ENCODE measurements at places on chromosomes 13 and 19.

- DNase-seq = no peak
These were observed 265.2 kb upstream of the SGCG start for GRCh38 chr13:22915442-22916082.

DNA sequence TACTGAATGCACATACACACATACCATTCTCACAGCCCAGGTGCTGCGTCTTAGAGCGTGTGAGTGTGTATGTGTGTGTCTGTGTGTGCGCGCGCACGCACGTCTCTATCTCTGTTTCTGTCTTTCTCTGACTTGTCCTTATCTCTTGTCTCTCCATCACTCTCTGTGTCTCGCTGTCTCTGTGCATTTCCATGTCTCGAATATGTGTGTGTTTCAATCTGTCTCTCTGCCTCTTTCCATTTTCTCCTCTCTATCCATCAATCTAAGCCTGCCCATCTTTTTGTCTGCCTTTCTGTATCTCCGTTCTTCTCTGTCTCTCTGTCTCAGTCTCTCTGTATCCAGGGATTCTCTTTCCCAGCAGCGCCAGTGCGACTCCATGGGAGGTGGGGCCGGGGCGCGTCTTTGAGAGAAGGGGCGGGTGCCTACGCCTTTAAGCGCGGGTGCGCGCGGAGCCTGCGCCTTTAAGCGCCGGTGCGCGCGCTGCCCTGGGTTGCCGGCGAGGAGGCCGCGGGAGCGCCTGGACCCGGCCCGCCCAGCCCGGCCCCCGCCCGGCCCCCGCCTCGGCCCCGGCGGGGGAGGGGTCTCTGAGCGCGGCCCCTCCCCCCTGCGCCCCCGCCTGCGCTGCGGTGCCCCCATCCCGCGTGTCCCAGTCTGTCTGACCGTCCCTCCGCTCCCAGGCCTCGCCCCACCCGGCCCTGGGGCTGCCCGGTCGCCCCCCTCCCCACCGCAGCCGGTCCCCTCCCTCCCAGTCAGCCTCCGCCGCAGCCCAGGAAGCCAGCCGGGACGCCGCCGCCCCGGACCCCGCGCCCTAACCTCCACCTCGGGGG lies at the start of gene LRFN3:
LRFN3 (plus strand) TSS at position 464 of the 827 bp plus-strand sequence. CDS start 3,052 bp downstream, outside the sequence.
- DNase-seq = peak; percentile 47

GRCh38 chr13:44498969-44499368 lies 77.2 kb downstream of the TSC22D1 start:
- no peak for DNase-seq

DNA sequence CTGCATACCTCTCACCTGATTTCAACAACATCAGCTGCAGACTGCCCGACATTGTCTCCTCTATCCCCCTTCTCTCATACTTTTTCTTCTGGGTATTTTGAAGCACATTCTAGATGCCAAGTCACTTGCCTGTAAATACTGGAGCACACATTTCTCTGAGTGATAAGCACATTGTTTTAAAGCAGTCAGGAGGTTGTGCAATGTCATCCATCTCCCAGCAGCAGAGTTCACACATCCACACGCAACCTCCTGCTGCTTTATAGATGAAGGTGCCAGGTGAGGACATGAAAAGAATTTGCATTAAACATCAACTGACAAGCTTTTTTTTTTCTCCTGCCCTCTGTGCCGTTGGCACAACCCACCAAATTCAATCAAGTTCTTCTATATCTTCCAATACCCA lies 5.5 kb downstream of the UPK1A start:
- no peak for DNase-seq

DNA sequence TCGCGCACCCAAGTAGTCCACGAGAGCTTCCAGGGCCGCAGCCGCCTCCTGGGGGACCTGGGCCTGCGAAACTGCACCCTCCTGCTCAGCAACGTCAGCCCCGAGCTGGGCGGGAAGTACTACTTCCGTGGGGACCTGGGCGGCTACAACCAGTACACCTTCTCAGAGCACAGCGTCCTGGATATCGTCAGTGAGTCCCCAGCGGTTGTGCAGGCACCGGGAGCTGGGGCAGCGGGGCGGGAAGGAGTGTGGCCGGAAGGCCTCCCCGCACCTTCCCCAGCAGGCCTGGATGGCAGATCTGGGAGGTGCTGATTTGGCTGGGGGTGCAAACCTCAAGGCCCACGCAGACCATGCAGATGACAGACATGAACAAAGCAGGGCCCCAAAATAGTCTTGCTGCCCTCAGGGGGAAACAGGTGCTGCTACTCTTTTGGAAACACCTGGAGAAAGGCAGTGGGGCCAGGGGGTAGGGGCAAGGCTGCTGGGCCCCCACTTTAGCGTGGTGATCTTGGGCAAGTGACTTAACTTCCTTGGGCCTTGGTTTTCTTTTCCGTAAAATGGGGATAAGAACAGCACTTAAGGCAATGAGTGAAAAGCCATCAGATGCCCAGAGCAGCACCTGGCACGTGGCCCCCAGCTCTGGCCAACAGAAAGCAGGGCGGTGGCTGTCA lies 4.0 kb downstream of the MAG start:
- peak; percentile 19 for DNase-seq

DNA sequence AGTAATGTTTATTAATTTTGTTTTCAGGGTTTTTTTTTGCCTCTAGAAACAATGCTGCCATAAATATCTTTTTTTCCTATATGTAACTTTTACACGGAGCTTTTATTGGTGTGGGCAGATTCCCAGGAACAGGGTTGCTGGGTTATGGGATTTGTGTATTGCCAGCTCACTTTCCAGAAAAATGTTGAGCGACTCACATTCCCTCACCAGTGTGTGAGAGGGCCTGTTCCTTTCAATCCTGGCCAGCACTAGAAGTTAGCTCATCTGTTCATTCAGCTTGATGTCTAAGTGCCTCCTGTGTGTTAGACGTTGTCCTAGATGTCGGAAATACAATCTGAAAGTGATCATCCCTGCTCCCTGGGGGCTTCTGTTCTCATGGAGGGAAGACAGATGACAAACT lies 2.6 kb downstream of the ZNF71 start:
- no peak for DNase-seq

GRCh38 chr13:49220036-49220855 lies at the start of gene MLNR:
MLNR (plus strand) TSS chr13:49220338; CDS start chr13:49220338, 0 bp downstream.
- DNase-seq = no peak

DNA sequence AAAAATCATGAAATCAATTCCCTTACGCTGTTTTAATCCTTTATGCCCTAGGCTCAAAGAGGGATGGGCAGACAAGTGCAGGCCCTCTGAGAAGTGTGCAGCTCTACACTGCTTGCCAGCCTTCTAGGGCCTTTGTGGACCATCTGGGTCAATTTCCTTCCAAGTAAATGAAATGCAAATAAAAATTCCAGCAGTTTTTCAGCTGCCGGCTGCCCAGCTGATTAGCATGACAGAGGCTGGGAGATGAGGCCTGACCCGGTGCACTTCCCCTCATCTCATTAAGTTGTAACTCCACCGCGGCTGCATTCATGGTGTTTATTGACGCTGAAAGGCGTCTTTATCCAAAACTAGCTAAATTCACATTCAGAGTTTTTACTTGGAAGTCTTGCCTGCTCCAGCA lies 47.5 kb upstream of the GSX1 start:
- DNase-seq = no peak

DNA sequence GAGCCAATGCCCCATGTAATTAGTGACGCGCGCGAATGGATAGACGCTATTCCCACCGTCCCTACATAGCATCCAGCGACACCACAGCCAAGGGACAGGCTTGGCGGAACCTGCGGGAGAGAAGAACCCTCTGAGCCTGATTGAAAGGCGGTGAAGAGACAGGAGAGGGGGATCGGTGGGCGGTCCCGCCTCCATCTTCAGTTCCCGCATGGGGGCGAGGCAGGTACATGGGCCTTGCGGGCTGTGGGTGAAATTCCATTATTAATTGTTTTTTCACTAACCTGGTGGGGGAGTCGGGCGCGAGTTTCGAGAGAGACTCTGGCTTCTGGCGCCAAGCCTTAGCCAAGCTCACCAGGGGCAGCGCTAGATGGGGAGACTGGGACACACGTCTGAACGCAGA lies 8.4 kb upstream of the TEX101 start:
- DNase-seq = no peak

GRCh38 chr13:101090287-101090686 lies 326.0 kb downstream of the NALCN start:
- DNase-seq = no peak

DNA sequence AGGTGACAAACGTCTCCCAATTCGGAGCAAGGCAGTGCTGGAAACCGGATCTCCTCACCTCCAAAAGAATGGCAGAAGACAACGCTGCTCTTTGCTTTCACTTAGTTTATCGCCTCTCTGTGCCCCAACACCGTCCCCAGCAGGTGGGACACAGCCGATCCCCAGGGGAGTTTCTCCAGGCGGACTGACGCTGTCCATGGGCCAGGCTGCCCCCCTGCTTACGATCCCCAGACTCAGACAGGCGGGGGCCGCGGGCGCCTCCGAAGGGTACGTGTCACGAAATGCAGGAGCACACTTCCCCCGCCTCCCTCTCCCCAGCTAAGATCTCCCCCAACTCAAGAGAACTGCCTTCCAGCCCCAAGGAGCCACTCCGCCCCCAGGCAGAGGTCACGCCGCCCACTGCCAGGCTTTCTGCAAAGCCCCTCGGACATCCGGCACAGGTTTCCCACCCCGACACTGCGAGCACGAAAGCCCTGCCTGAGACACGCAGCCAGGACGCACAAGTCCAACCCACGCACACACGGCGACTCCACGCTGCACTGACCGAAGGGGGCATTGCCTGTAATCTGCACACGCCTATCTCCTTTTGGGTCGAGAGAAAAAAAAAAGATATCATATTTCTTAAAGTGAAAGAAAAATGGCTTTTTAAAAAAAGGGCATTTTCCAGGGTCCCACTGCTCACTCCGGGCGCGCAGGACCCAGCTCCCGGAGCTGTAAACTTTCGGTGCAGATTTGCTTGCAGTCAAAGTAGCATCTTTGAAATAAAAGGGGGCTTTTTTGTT lies 2.0 kb downstream of the SPRY2 start:
- no peak for DNase-seq

GRCh38 chr13:40433577-40433976 lies 232.9 kb downstream of the FOXO1 start:
- no peak for DNase-seq

GRCh38 chr13:75258159-75258782 lies 223.7 kb downstream of the TBC1D4 start:
- no peak for DNase-seq

GRCh38 chr13:98328511-98328910 lies 151.4 kb upstream of the RNF113B start:
- no peak for DNase-seq

GRCh38 chr13:79056706-79057105 lies 349.3 kb downstream of the RBM26 start:
- DNase-seq = no peak

- no peak for DNase-seq
These were observed 224.2 kb downstream of the RGCC start for GRCh38 chr13:41681587-41681986.

DNA sequence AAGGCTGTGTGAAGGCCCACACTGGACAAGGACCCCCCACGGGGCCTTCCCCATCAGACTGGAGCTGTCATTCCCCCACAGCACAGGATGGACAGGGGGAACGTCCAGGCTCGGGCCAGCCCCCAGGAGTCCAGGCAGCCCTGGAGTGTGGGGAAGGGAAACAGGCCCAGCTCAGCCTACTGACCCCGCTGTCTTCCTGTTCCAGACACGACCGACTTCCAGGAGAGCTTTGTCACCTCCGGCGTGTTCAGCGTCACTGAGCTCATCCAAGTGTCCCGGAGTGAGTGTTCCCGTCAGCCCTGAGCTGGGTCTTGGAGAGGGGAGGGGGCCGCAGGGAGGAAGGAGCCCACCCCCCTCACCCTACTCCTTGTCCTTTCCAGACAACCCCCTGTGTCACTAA lies 47.0 kb downstream of the SMIM24 start:
- no peak for DNase-seq

GRCh38 chr13:39656325-39656677 lies 839 bp downstream of the COG6 start:
- no peak for DNase-seq
